Effector CD8-positive, alpha-beta T cell (primary cell): ENCODE measurements at places on chromosomes 6 and 20.

GRCh38 chr6:16361121-16361520 is 122.7 kb downstream of the GMPR start:
- no peak for DNase-seq

GRCh38 chr6:154360476-154360875 is 3.9 kb upstream of the IPCEF1 start:
- DNase-seq: no peak

- no peak for DNase-seq
Observed at GRCh38 chr20:21174516-21175239, 48.8 kb downstream of the KIZ start.

DNA sequence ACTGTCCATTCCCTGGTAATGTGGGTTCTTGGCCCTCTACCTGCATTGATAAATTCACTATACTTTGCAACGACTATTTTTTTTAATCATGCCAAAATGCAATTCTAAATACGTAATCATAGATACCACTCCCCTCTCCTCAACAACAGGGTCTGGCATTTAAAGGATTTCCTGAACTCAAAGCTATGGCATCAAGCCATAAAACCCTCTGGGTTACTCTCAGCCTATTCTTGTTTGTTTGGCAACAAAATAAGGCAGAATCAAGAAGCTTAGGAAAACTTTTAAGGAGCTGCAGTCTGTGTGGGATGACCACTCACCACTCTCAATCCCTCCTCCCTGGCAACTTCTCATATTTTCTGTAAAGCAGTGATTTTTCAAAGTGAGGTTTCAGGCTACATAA is 669.9 kb upstream of the ID4 start:
- no peak for DNase-seq

- no peak for DNase-seq
Observed at GRCh38 chr20:45465491-45466266, 3.9 kb upstream of the WFDC2 start.

GRCh38 chr20:63546256-63546955 is 1.1 kb downstream of the SRMS start:
- DNase-seq: no peak

DNA sequence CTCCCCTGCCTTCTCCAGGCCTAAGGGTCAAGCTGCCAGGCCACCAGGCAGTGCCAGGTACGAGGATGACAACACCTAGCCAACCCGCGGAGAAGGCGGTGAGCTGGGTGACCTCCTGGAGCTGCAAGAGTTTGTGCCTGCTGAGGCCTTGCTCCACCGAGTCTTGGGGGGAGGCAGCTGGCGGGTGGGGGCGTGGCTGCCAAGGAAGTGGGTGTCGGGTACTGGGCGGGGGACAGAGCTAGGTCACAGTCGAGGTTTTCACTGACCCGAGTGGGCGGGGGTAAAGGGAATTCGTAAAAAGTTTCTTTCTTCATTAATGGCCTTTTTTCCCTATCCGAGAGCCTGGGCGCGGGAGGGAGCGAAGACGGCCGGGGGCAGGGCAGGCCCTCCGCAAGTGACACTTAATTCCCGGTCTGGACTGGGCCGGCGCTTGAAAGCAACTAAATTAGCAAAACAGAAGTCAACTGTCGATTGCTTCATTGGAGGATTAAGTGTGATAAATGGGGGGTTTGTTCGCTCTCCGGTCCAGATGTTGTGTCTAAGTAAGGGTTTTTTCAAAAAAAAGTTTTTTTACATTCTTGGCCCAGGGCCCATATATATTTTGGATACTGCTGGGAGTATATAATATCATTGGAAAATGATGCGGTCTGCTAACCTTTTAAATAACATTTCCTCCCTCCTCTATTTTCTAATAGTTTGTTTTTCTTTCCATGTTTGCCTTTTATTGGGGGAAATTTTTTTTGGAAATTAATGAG is 43.1 kb upstream of the FOXP4 start:
- no peak for DNase-seq

GRCh38 chr20:11153819-11154218 is 480.0 kb upstream of the JAG1 start:
- no peak for DNase-seq

- DNase-seq: no peak
Observed at GRCh38 chr6:38012573-38012972, 193.0 kb downstream of the ZFAND3 start.

DNA sequence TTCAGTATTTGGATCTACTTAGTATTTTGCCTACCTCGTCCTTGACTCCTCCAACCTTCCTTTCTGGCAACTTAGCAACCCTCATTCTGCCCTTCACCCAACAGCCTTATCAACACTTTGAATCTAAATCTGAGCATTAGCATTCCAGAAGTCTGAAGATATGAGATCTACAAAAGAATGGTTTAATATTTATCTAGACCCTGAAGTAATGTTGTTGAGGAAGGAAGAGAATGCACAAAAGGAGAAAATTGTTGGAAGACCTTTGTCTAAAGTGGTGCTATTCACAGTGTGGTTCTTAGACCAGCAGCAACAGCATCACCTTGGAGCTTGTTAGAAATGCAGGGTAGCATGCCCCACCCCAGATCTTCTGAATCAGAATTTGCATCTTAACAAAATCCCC is 198.2 kb upstream of the PLCB4 start:
- DNase-seq: no peak

DNA sequence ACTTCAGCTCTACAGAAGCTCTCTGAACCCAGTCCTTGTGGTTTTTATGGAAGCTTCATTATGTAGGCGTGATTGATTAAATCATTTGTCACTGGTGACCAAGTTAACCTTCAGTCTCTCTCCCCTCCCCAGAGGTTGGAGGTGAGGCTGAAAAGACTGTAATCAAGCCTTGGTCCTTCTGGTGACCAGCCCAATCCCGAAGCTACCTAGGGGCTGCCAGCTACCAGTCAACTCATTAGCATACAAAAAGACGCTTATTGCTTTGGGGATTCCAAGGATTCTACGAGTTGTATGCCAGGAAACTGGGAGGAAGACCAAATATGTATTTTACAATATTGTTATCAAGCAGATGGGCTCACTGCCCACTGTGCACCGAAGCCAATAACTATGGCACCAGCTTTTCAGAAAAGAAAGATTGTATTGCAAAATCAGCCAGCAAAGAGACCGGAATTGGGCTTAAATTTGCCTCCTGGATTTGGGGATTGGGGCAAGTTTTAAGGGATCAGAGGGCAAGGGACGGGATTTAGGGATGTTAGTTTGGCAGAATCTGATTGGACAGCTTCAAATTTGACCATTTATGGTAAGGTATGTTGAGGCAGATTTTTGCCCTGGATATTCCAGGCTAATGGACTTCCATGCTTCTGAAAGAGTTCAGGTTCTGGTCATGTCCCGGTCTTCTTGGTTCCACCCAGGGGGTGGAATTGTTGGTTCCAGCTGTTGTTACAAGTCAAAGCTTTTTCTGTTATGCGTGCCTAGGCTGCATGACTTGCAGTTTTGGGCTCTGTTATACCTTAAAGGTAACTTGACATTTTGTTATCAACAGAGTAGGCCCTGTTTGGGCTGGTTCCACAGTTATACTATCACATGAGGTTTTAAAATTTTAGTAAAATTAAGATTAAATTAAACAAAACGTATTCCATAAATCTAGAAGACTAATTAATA is 167.4 kb downstream of the COL9A1 start:
- DNase-seq: no peak

- no peak for DNase-seq
Observed at GRCh38 chr20:61240814-61241213, 11.2 kb upstream of the CDH4 start.

DNA sequence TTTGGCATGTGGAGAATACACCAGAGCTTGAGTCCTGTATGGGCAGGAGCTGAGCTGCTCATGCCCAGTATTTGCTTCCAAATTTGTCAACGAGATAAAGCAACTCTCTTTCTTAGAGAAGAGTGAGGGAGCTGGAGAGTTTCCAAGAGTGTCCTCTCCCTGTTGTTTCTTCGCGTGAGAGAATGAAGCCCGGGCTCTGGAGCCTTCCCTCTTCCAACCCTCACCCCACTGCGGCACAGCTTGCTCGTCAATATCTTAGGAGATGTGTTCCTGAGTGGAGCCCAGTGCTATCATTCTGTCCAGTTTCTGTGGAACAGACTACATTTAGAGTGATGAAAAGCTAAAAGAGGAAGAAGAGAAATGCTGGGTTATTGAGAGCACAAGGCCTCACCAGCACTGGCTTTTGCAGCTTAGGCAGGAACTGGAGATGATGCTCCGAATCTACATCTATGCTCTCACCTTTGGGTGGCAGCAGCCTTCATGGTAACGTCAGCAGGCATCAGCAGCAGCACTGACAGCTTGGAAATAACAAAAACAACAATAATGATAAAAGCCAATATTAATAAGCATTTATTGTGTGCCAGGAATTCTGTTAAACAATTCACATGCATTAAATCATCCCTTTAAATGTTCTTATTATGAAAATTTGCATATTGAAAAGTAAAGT is 66.5 kb upstream of the TFB1M start:
- DNase-seq: no peak

GRCh38 chr6:5308066-5308465 is 46.8 kb downstream of the FARS2 start:
- DNase-seq: no peak

DNA sequence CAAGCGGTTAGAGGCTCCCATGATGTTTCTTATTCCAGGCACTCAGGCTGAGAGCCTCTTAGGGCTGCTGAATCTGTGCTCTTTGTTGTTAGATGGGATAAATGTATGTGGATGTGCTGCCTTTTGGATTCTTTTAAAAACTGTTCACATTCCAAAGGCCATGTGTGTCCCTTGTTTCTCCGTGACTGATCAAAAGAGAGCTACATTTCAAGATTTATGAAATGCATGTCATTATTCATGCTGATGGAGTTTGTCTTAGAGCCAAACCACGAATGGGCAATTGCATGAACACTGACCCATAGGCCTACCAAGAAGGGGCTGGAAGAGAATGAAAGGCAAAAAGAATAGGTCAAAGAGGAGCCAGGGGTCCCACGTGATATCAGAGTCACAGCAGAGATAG is 104.9 kb upstream of the TSHZ2 start:
- DNase-seq: no peak

DNA sequence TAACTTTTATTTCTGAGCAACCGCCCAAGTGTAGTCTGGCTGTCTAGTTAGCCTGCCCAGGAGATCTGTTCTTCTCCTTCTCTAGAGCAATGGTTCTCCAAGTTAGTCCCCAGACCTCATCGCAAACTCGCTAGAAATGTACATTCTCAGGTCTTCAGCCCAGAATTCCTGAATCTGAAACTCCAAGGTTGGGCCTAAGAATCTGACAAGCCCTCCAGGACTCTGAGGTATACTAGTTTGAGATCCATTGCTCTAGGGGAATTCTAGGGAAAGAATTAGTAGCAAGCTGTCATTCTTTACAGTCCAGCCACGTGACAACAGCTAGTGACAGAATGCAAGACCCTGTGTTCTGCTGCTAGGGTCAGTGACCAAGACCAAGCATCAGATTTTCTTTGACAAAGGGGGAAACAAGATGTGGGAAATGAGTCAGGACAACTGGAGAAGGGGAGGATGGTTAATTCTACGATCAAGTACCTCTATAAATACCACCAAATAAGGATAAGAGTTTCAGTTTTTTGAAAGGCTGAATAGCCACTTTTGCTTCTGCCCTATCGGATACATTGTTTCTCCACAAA is 5.8 kb downstream of the UBE2V1 start:
- no peak for DNase-seq

DNA sequence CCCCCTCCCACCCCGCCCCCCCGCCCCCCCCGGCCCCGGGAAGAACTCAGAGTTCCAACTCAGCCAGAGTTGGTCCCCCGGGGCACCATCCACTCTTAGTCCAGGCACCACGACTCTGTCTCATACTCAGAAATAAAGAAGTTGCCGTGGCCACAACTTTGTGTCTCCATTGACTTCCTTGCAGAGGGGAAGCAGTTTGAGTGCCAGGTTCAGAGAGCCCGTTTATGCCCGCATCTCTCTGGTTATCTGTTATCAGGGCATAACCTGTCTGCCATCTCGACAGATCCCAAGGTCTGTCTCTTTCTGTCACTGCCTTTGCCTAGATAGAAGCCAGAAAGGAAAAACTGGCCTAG is 605 bp downstream of the CDC5L start:
- no peak for DNase-seq

DNA sequence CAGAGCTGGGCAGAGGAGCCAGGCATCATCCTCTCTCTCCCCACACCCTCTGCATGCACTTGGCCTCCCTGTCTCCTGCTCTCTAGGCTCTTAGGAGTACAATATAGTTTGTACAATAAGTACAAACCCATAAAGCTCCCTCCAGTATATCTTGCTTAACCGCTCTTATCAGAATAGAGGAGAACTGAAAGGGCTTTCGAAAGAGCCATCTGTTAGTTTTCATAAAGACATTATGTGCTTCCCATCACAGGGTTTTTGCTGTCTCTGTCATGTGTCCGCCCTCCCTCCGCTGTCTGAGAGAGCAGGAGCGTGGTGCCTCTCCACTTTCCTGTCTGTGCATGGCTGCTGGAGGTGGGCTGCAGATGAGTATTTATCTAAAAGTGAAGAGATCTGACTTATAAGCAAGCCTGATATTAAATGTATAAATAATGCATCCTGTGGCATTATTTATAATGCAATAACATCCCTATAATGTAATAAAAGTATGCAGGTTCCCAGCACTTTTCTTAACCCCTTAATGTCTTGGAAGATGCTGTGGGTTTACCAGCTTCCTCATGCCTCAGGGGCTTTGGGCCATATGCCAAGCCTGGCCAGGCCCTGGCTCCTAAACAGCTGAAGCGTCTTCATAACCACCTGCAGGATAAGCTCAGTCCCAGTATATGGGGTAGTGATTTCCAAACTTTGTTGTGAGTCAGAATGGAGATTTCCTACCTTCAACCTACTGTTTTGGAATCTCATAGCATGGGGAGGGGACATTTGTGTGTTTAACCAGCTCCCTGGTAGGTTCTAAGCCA is 297.1 kb downstream of the DHX35 start:
- no peak for DNase-seq

DNA sequence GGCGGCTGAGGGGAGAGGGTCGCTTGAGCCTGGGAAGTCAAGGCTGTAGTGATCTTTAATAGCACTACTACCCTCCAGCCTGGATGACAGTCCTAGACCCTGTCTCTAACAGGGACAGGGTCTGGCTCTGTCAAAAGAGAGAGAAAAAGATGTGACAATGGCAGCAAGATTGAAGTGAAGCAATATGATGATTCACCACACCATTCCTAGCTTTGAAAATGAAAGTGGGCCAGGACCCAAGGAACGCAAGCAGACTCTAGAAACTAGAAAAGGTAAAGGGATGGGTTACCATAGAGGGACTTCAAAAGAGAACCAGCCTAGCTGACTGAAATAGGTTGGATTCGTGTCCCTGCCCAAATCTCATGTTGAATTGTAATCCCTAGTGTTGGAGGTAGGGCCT is 426.9 kb downstream of the HTR1B start:
- DNase-seq: no peak

DNA sequence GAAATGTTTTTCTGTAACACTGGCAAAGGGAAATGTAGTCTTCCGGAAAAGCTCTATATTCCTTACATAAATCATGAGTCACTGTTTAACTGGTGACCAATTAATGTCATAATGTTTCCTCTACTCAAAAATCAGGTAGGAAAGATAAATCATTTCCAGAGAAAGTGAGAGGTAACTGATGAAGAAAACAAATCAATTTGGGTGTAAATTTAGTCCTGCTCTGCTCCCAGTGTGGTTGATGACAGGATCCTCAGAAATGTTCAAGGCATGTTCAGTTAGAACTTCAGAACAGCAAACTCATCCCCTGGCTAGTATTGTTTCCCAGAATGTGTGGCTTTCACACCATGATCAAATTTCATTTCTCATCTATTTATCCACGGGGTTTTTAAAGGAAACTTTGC is 38.8 kb upstream of the SPACA1 start:
- no peak for DNase-seq
